ENCODE measurements at places on chromosomes 4 and X.

DNA sequence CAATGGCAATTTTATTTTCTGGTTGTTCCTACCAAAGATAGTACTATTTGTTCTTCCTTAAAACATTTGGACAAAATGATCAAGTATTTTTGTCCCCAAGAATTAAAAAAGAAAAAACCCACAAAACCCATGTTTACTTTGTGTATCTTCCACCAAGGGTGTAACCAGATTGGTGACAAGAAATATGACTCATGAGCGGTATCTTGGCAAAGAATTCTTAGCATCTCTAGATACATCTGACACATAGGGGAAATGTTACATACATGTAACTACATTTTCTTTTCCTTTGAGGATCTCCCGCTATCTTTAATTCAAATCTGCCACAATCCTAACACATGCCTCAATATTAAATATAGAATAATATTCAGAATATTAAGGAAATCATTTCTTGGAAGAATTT is 78.7 kb downstream of the WDFY3 start:
- no peak for DNase-seq

DNA sequence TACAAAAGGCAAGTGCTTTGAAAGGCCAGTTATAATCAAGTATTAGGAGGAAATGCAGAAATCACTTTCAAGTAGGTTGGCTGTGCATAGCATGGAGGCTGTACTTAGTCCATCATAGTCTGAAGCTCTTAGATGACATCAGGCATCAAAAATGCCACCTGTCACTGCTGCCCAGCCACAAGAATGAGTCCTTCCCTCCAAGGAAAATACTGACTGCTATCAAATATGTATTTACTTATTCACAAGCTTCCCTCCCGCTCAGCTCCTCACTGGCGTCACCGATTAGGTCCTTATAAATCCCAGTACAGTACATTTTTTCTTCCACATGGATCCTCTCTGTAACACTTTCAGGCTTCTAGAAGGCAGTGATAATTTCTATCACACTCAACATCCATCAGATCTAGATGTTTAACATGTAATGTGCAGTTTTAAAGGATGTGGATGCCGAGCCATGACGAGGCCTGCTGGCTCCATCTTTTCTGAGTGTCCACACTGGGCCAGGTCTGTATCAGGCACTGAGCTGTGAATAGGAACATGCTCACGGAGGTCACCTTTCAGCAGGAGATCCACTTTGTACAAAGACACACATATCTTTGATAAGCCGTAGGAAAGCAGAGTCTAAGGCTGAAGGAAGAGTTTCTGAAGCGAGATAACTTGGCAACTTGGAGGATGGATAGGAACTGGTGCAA is 121.9 kb downstream of the PALLD start:
- no peak for DNase-seq

- DNase-seq, result no peak
Measured at GRCh38 chr4:75025431-75025830, 92.5 kb downstream of the PARM1 start.

- no peak for DNase-seq
Measured at GRCh38 chr4:141020801-141021261, 112.4 kb downstream of the RNF150 start.

DNA sequence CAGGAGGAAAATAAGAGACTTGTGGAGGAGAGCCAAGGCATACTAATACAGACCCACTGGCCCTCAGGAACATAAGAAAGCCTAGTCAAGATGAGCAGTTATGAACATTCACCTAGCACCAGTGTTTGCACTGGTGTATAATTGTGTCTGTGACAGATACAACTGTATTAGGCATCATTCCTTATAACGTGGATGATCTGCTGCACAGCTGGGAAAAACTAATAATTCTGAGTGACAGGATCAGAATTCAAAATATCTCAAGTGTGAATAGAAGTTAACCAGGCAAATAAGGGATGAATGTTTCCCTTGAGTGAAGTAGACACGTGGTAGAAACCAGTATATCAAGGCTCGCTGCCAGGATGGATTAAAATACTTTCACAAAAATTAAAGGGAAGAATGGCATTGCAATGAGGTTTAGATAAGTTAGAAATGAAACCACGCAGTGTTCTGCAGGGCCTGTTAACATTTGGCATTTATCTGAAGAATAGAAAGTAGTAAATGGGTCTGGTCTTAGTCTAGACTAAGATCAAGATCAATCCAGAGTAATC is 325.9 kb downstream of the EPHA5 start:
- no peak for DNase-seq
